ENCODE measurements at places on chromosomes 16 and 17.
A peak's percentile ranks its signal among the peaks of the same experiment; 100 is the strongest.

- DNase-seq: no peak
Measured at GRCh38 chr17:67490471-67490870, 113.4 kb downstream of the PITPNC1 start.

DNA sequence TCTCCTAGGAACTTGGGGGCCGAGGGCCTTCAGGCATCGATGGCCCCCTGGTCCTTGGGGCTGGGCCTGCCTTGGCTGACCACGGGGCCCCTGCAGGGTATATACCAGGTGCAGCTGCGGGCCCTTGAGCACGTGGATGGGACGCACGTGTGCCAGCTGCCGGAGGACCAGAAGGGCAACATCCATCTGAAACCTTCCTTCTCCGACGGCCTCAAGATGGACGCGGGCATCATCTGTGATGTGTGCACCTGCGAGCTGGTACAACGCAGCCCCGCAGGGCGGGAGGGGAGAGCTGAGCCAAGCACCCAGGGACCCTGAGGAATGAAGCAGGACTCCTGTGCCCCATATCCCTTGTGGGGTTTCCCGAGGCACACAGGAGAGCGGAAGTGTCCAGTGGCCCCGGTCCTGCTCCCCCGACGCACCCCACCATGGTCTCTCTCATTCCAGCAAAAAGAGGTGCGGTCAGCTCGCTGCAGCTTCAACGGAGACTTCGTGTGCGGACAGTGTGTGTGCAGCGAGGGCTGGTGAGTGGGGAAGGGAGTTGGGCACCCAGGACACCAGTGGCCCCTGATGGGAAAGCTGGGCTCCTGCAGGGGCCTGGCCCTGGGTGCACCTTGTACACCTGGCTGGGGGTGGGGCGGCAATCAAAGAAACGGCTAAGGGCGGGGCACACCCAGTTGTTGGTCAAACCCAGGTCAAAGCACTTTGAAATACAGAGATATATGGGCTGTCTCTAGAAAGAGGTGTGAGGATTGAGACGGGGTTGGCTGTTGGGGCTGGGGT, 10.6 kb downstream of the ITGB4 start:
- no peak for DNase-seq

DNA sequence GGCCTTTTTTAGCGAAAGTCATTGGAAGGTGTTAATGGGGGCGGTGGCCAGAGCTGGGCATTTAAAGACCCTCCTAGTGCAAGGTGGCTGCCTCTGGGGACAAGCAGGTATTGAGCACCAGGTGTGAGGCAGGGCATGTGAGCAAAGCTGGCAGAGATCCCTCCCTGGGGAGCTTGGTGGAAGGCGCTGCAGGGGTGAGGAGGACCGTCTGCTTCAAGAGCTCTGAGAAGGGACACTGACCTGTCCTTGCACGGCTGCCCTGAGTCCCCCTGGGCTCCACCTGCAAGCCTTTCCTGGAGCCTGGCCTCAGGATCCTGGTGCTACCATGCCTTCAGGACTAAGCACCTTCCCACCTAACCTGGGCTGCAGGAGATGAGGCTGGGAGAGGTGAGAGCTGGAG, 127.0 kb upstream of the CIBAR2 start:
- DNase-seq: no peak

DNA sequence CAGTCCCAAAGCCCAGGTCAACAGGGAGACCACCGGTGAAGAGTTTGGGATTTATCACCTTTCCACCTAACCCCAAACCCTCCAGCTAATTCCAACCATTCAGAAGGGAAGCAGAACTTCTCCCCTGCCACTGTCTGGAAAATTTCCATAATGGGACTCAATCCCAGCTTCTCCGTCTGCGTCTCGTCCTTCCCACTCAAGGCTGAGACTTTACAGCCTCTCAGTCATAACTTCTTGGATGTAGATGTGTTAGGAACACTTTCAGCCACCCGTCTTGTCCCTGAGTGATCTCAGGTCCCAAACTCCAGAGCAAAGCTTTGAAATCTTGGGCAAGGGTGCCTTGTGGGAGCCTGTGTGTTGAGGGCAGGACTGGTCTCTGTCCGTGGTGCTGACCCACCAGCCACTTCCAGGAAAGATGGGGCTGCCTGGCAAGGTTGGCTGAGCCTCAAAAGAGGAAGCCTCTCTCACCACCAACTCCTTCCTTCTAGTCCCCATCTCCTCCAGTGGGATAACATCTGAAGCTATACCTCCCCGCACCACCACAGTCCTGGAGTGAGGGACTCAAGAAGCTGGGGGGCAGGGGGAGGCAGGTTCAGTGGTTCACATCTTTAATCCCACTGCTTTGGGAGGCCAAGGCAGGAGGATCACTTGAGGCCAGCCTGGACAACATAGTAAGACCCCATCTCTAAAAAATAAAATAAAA, 9.3 kb downstream of the GAS2L2 start:
- peak; percentile 61 for DNase-seq

GRCh38 chr17:79801156-79802038, 4.5 kb upstream of the CBX8 start:
- DNase-seq: no peak

- no peak for DNase-seq
Measured at GRCh38 chr17:82281502-82282238, 8.2 kb upstream of the CSNK1D start.

GRCh38 chr16:2706611-2707311, 13.3 kb downstream of the PRSS27 start:
- DNase-seq: no peak

GRCh38 chr17:61462719-61463315, 10.6 kb downstream of the TBX4 start:
- DNase-seq: no peak

DNA sequence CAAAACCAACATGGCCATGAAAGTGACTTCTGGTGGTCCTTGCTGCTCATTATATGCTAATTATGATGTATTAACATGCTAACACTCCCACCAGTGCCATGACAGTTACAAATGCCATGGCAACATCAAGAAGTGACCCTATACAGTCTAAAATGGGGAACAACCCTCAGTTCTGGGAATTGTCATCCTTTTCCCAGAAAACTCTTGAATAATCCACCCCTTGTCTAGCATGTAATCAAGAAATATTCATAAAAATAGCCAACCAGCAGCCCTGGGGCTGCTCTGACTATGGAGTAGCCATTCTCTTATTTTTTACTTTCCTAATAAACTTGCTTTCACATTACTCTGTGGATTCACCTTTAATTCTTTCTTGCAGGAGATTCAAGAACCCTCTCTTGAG, 35.9 kb downstream of the DNAJA2 start:
- no peak for DNase-seq

DNA sequence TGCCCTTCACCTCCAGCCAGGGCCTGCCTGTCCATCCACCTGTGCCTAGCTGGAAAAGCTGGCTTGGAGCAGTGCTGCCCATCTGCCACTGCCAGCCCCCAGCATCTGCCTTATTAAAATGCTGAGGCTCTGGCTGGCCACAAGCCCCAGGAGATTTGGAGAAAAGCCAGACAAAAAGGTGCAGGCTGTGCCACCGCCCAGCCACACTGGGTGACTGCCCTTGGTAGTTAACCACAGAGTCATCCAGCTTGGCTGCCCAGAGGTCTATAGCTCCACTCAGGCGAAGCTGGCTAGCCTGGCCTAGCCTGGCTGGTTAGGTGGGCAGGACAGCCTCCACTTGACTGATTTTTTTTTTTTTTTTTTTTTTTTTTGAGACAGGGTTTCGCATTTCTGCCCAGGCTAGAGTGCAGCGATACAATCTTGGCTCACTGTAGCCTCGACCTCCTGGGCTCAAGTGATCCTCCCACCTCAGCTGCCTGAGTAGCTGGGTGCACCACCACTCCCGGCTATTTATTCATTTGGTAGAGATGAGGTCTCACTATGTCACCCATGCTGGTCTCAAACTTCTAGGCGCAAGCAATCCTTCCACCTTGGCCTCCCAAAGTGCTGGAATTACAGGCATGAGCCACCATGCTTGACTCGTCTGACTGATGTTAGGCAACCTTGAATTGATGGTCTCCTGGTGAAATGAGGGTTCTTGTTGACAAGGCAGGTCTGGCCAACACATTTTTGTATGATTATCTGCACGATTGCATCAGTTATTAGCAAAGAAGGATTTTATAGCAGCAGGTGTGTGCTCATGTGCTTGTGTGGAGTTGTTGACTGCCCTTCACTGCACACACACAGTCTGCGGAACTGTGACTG, 103.8 kb downstream of the RAB11FIP4 start:
- DNase-seq: no peak

GRCh38 chr16:3086596-3087242, 12.4 kb downstream of the ZSCAN10 start:
- peak; percentile 4 for DNase-seq

- no peak for DNase-seq
Measured at GRCh38 chr16:69932228-69932627, 18.9 kb upstream of the CLEC18A start.

DNA sequence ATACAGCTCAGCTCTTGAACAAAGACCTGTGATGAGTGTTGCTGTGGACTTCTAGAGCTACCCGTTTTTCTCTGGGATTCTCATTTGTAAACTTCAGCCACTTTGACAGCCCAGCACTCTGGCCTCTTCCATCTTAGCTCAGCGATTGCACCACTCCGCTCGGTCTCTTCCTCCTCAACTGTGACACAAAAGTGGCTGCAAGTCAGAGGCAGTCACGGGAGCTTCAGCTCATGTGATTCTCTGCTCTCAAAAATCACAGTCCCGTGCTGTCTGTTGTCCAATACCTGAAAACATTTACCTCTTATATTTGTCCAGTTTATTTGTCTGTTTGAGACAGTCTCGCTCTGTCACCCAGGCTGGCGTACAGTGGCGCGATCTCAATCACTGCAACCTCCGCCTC, 75.7 kb upstream of the DNAH17 start:
- DNase-seq: no peak

GRCh38 chr16:88303405-88303804, 79.4 kb upstream of the ZNF469 start:
- no peak for DNase-seq

DNA sequence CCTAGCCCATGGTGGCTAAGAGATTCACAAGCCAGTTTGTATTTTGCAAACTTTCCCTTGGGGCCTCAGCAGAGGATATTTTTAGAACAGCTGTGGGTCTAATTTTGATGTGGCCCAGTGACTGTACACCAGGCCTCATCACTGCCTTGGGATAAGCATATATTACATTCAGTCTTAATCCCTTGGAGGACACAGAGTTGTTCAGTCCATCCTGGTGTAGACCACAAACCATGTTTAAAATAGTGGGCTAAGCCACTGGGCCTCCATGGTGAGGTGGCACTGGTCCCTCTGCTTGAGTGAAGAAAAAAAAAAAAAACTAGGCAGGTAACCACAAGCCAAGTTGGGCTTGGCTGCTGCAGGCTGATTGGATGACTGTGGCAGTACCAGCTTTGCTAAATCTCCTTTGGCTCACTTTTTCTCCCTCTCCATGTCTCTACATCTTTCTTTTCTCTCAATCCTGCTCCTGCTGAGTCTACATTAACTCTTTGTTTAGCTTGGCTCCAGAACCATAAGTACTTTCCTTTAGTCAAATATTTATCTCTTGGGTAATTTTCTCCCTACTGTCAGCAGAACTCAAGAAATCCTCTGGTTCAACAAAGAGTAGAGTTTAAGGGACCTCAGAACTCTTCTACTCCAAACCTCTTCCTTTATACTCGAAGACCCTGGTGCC, 120.0 kb upstream of the TBX2 start:
- DNase-seq: no peak

DNA sequence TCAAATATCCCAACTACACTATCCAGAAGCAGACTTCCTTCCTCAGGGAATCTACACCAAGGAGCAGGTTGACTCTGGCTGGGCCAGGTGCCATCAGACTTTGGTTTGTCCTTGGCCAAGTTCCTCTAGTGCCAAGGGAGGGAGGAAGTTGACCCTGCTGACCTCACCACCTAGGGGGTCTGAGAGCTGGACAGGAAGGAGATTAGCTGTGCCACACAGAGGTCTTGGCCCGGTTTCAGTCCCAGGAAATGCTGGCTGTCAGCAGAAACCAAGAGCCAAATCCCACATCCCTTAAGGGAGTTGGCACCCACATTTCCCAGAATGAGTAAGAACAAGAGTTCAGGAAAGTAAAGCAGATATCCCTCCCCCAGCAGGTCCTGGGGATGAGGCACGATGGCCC, 178.2 kb downstream of the SALL1 start:
- no peak for DNase-seq

DNA sequence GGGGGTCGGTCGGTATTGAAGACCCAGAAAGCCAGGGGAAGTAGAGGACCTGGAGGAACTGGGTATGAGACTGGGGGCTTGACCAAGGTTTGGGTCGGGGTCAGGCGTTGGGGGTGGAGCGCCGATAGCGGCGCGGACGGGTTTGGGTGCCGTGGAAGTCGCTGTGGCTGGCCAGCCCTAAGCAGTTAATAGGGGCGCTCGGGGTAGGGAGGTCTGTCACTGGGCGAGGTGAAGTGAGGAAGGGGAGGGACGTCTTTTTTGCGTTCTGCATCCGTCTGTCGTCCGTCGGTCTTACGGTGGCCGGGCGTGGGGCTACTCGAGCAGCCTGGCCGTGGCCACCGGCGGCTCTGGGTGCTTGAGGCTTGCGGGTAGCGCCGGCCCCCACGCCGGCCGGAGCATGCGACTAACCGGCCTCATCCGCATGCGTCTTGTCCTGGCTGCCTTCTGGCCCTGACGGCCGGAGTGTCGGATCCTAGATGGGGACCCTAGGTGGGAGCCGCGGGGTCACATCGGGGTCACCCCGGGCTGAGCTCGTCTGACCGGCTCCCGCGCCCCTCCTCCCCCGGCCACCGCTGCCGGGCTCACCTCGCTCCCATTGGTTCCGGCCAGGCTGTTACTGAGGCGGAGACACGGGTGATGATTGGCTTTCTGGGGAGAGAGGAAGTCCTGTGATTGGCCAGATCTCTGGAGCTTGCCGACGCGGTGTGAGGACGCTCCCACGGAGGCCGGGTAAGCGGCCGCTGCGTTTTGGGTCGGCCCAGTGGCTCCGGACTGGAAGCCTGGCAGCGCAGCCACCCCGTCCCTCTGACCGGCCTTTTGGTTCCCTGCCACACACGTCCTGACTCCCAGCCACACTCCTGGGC, 10.3 kb upstream of the TMEM88 start:
- DNase-seq: peak; percentile 95

GRCh38 chr17:19304751-19305150, 57.8 kb downstream of the B9D1 start:
- no peak for DNase-seq

GRCh38 chr16:27226476-27226875, 23.1 kb downstream of the KDM8 start:
- DNase-seq: no peak

- peak; percentile 100 for DNase-seq
Measured at GRCh38 chr17:2711608-2712299, at the start of gene CLUH. TSS of gene CLUH (minus strand) at chr17:2711764. CDS start at chr17:2711661, 103 bp downstream.

- peak; percentile 56 for DNase-seq
Measured at GRCh38 chr17:57284984-57285646, 28.8 kb downstream of the MSI2 start.

DNA sequence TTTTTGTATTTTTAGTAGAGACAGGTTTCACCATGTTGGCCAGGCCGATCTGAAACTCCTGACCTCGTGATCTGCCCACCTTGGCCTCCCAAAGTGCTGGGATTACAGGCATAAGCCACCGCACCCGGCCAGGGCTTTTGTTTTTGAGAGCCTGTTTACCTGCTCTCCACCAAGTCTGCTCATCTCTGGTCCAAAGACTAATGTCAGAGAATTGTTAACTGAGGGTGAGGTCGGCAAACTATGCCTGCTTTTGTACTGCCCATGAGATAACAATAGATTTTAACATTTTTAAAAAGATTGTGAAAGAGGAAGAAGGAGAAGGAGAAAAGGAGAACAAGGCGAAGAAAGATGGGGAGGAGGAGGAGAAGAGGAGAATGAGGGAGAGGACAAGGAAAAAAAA, 26.0 kb downstream of the TMEM238L start:
- no peak for DNase-seq
